ENCODE measurements at places on chromosomes 2 and 18. TPM values are rescaled to one million over a fixed set of nuclear protein-coding genes. Genes with fewer than 3 reads are reported as not detected.

GLI2 gene
- total RNA-seq: not detected

DNA sequence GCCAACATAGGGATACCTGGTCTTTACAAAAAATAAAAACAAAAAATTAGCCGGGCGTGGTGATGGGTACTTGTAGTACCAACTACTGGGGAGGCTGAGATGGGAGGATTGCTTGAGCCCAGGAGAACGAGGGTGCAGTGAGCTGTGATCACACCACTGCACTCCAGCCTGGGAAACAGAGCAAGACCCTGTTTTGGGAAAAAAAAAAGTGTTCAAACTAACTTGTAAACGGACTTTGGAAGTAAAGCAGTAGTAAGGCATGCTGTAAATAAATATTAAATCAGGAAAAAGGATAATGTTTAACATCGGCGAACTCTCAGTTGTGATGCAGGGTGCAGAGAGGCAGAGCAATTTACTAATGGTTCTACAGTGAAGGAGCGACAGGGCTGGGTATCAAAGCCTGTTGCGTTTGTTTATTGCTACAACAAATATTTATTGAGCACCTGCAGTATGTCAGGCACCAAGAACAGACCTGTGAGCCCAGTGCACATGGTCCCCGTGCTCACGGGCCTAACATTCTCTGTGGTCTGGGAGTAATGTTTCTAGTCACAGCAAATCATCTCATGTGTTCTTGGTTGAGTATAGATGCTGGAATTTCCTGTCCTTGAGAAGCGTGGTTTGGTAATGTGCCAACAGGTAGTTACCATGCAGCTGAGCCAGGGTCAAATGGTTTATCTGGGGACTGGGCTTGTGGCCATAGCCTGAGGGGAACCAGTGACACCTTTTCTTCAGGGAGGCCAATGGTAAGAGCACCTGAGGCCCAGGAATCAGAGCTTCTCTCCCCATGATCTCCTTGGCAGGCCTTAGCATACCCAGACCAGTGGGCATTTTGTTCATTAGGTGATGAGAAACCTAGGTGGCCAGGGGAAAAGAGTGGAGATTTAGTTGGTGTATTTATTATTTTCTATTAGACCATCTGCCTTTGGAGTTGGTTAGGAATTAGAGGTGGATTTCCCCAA is 27.9 kb upstream of the GREB1 start:
- no peaks in the 10 kb centered on the region for H3K36me3 ChIP-seq
- no peaks in the 10 kb centered on the region for H3K4me1 ChIP-seq
- H3K27me3 ChIP-seq: no peaks in the 10 kb centered on the region

- H3K36me3 ChIP-seq: no peaks in the 10 kb centered on the region
- no peaks in the 10 kb centered on the region for H3K27me3 ChIP-seq
- no peak overlapping the region for H3K4me3 ChIP-seq
- no peak overlapping the region for H3K27ac ChIP-seq
Measured at GRCh38 chr2:112606547-112606946, 22.1 kb downstream of the CHCHD5 start.

DNA sequence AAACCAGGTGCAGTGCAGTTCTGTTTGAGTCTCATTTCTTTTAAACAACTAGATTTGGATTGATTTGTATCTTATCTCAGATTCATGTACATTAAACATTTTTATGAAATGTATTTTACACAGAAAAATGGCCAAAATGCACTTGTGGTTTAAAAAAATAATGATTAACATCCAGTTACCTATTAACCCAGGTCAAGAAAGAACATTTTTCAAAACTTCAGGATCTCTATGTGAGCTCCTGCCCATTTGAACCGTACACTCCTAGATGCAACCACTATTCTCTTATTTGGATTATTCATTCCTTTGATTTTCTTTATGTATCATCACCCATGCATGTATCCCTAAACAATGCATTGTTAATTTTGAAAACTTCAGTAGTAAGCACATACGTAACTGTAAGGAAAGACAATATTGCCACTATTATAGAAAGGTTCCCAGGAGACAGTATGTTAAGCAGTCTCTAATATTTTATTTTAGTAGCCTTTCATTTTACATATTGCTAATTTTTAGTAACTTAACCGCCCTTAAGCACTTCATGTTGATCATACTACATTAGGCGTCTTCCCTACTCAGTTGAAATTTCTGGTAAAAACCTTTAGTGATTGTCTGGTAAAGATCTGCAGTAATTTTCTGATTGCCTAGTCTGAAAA is 22.7 kb downstream of the RNF138 start:
- H3K4me3 ChIP-seq: no peak overlapping the region
- H3K36me3 ChIP-seq: peaks cover 75% of the 10 kb centered on the region
- H3K27me3 ChIP-seq: no peaks in the 10 kb centered on the region
- H3K4me1 ChIP-seq: peaks cover 7% of the 10 kb centered on the region
- H3K27ac ChIP-seq: no peak overlapping the region

DNA sequence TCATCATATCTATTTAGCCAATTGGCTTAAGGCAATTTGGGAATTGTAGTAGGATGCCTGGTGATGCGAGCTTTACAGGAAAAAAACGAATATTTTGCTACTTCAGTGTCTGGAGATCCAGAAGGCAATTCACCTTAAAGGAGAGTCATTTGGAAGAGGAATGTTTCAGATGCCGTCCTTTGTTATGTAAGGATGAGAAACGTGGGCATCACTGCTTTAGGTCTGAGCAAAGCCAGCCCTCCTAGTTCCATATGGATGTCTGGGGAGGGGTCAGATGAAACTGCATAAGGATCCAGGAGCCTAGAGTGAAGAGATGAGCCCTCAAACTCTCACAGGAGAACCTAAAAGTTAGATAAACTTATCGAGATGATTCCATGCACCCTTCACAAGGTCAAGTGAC is 30.9 kb upstream of the DOCK10 start:
- no peaks in the 10 kb centered on the region for H3K4me1 ChIP-seq
- no peak for DNase-seq
- no peak overlapping the region for H3K27ac ChIP-seq
- H3K4me3 ChIP-seq: no peak overlapping the region
- no peaks in the 10 kb centered on the region for H3K36me3 ChIP-seq
- H3K27me3 ChIP-seq: no peaks in the 10 kb centered on the region

DNA sequence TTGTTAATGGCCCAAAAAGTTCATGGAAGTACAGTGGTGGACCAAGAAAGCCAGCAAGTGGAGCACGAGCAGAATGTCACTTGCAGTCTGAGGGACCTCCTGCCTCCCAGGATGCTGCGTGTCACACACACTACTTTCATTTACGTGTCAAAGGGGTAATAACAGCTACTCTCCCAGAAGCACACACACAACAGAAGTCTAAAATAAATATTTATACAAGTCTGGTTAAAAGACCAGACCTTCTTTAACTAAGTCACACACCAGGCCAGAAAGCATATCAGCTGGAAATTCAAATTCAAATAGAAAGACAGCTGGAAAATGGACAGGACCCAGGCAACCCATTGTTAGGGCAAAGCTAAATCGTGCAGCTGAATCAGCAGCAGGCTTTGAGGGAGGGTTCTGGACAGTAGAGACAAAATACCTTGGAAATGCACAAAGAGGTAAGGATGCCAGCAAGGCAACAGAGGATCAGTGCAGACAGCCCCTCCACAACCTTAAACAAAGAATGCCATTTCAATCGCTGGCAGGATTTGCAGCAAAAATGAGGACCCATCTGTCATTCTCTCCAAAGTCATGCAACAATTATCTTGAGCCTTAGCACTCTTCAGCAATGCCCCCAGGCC is 160.5 kb downstream of the TMEM163 start:
- no peak overlapping the region for H3K4me3 ChIP-seq
- H3K4me1 ChIP-seq: no peaks in the 10 kb centered on the region
- no peaks in the 10 kb centered on the region for H3K36me3 ChIP-seq
- H3K27ac ChIP-seq: no peak overlapping the region

AOX1 gene
- total RNA-seq: not detected

DNA sequence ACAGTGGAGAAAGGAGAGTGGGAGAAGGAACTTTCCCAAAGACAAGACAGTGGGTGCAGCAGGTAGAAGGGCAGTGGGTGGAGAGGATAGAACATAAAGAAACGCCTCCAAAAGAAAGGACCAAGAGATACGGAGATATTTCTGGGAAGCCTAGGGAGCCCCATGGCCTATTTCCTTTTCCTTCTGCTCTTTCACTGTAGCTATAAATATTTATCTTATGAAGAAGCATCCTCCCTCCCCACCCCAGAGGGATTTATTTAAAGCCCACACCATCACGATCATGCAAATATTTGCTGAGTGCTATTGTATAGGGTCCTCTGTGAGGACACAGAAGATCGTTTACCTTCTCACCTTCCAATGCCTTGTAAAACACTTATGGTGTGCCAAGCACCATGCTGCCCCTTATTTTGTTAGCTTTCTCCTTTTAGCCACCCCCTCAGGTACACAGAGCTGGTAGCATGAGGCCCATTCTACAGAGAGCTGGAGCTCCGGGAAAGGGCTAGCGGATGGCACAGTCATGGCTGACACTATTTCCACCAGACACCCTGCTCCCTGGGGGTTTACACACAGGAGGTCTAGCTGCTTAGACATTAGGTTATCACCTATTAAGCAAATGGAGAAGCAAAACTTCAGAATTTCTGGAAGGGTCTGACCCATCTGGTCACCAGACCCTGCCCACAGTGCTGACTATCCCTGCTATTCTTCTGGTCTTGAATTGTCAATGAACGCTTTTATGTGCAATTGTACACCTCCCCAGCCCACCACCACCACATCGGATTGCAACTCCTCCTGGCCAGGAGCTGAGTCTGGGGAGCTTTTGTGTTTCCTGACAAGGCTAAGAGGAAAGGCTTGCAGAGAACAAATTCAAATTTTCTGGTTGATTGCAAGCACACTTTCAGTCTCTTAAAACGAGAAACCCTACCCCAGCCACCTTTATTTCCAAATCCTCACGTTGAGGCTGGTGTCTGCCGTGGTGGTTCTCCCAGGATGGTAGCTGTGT is 91.8 kb upstream of the KLF7 start:
- H3K27ac ChIP-seq: no peak overlapping the region
- DNase-seq: no peak
- no peak overlapping the region for H3K4me3 ChIP-seq

GRCh38 chr2:18566145-18566769 is 5.8 kb upstream of the RDH14 start:
- no peak overlapping the region for H3K4me3 ChIP-seq
- peaks cover 14% of the 10 kb centered on the region for H3K36me3 ChIP-seq
- H3K27me3 ChIP-seq: no peaks in the 10 kb centered on the region
- H3K4me1 ChIP-seq: no peaks in the 10 kb centered on the region
- DNase-seq: no peak
- no peak overlapping the region for H3K27ac ChIP-seq

ACVR2A gene
- 14.6 TPM for total RNA-seq

DNA sequence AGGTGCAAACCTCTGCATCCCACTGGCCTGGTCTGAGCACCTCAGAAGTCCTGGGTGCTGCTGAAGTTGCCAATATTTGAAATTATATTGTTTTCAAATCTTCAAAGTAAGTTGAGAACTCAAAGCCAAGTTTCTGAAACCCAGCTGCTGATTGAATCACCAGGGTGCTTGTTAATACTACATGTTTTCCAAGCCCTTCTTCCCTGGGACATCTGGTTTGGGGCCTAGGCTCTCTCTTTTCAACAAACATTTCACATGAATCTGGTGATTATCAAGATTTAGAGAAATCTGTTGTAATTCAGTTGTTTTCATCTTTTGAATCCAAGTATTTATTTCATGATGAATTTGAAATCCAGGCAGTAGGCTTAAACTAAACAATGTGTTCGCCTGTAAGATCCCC is 24.4 kb downstream of the MLPH start:
- no peak for DNase-seq
- peaks cover 7% of the 10 kb centered on the region for H3K4me1 ChIP-seq
- no peak overlapping the region for H3K27ac ChIP-seq
- no peaks in the 10 kb centered on the region for H3K36me3 ChIP-seq
- H3K27me3 ChIP-seq: no peaks in the 10 kb centered on the region

- DNase-seq: no peak
- peaks cover 31% of the 10 kb centered on the region for H3K36me3 ChIP-seq
- H3K27ac ChIP-seq: no peak overlapping the region
- no peak overlapping the region for H3K4me3 ChIP-seq
- no peaks in the 10 kb centered on the region for H3K27me3 ChIP-seq
Measured at GRCh38 chr18:46215902-46216723, 111.9 kb downstream of the HAUS1 start.

DNA sequence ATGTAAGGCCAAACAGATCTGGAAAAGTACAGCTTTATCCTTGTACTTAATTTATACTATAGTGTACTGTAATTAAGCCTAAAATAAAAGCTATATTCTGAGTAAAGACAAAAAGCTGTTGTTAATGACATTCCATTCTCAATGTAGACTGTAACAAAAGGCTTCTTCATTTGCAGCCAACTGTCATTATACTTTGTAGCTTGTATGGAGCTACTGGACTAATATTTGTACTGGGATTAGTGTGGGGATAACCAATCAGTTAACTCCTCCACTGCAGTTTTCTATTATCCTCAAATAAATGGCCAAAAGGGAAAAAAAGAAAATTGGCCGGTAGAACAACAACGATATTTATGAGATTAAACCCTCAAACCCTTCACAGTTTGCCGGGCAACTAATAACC is 66.5 kb downstream of the STK39 start:
- no peaks in the 10 kb centered on the region for H3K27me3 ChIP-seq
- H3K36me3 ChIP-seq: peaks cover 9% of the 10 kb centered on the region

GRCh38 chr2:195945056-195945455 is 123.6 kb downstream of the DNAH7 start:
- no peak for DNase-seq
- H3K4me3 ChIP-seq: no peak overlapping the region
- no peaks in the 10 kb centered on the region for H3K4me1 ChIP-seq
- no peak overlapping the region for H3K27ac ChIP-seq

TMEM178A gene
- total RNA-seq: 0.22 TPM

GRCh38 chr2:147709655-147710054 is 135.2 kb upstream of the ACVR2A start:
- no peak overlapping the region for H3K4me3 ChIP-seq
- H3K27me3 ChIP-seq: no peaks in the 10 kb centered on the region
- no peaks in the 10 kb centered on the region for H3K36me3 ChIP-seq
- no peak overlapping the region for H3K27ac ChIP-seq
- no peak for DNase-seq

- peaks cover 66% of the 10 kb centered on the region for H3K4me1 ChIP-seq
- no peaks in the 10 kb centered on the region for H3K36me3 ChIP-seq
- no peak overlapping the region for H3K27ac ChIP-seq
- DNase-seq: no peak
- no peak overlapping the region for H3K4me3 ChIP-seq
Measured at GRCh38 chr2:172091000-172091641, 5.8 kb downstream of the DLX1 start.

CGREF1 gene
- total RNA-seq: not detected

DNAJC5G gene
- total RNA-seq: not detected

GRCh38 chr2:233464531-233465240 is 101.9 kb downstream of the USP40 start:
- H3K36me3 ChIP-seq: peaks cover 95% of the 10 kb centered on the region
- H3K27me3 ChIP-seq: no peaks in the 10 kb centered on the region
- no peaks in the 10 kb centered on the region for H3K4me1 ChIP-seq
- no peak overlapping the region for H3K27ac ChIP-seq
- DNase-seq: no peak

GRCh38 chr2:72182547-72182946 is 34.9 kb upstream of the CYP26B1 start:
- H3K36me3 ChIP-seq: peaks cover 13% of the 10 kb centered on the region
- H3K27me3 ChIP-seq: no peaks in the 10 kb centered on the region
- no peak for DNase-seq
- no peak overlapping the region for H3K4me3 ChIP-seq
- no peak overlapping the region for H3K27ac ChIP-seq
